SJSA1 (cell line): ENCODE measurements at places on chromosomes 5 and 9. TPM values are rescaled to one million over a fixed set of nuclear protein-coding genes. Genes with fewer than 3 reads are reported as not detected.

The MYOT gene
- total RNA-seq = not detected in 2 replicates

The GLRA1 gene
- total RNA-seq = not detected in 2 replicates

The C5orf63 gene
- total RNA-seq = 0.03 and 1.9 TPM in 2 replicates

The TENT4A gene
- 17.8 and 24.6 TPM in 2 replicates for total RNA-seq

The CARTPT gene
- total RNA-seq = not detected in 2 replicates

The NME5 gene
- not detected in 2 replicates for total RNA-seq

The CBY3 gene
- not detected in 2 replicates for total RNA-seq

The SLC6A18 gene
- total RNA-seq = not detected in 2 replicates

The PCDHA12 gene
- total RNA-seq = not detected in 2 replicates

The HACD4 gene
- total RNA-seq = 2.6 and 5.2 TPM in 2 replicates

The RUFY1 gene
- total RNA-seq = 38.4 and 41.9 TPM in 2 replicates

The LMNB1 gene
- total RNA-seq = 241 and 268 TPM in 2 replicates

The HMCN2 gene
- total RNA-seq = 1.2 and 1.9 TPM in 2 replicates

The AQP7 gene
- total RNA-seq = not detected in 2 replicates

The PCDHGC3 gene
- 45.5 and 57.8 TPM in 2 replicates for total RNA-seq

The PLEKHG4B gene
- total RNA-seq = 0.03 and 0.34 TPM in 2 replicates

The CCDC183 gene
- 0.16 TPM in 1 of 2 replicates, not detected in the other for total RNA-seq

The SPEF2 gene
- not detected in 2 replicates for total RNA-seq

The MEIKIN gene
- total RNA-seq = not detected in 2 replicates

The CDKN2B-AS1 gene
- 2.6 and 7.5 TPM in 2 replicates for total RNA-seq

DNA sequence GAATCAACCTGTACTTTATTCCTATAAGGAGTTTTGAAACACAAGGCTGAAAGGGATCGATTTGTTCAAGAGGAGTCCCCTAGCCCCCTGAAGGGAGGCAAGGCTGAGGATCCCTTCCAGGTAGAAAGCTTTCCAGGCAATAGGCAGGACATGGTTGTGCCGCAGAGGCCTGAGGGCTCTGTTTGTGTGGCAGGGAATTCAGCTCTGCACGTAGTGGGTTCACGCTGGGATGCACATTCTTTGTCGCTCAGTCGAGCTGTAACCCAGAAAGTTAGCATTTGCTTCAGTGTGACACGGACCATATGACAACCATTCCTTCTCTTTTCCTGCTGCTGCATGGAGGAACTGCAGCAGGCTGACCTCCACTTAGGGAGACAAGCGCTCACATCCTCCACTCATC, 65.6 kb upstream of the TRIO start:
- DNase-seq = no peak

GRCh38 chr5:135372654-135373381, 26.2 kb downstream of the MACROH2A1 start:
- no peak for DNase-seq

DNA sequence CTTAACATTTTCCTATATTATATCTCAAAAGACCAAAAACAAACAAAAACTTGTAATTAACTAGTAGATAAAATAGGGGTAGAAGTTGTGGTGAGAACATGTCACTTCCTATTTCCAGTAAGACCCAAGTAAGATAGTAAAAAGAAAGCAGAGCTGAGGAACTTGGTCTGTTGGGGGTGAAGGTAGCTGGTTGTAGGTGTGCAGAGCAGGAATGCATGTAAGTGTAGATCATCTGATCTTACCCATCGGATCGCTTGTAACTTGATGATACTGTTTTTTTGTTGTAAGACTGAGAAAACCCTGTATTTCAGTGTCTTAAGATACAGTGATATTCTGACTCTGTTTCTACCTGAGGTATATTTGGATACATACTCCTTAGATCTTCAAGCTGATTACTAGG, 5.7 kb downstream of the SRP19 start:
- DNase-seq = no peak

DNA sequence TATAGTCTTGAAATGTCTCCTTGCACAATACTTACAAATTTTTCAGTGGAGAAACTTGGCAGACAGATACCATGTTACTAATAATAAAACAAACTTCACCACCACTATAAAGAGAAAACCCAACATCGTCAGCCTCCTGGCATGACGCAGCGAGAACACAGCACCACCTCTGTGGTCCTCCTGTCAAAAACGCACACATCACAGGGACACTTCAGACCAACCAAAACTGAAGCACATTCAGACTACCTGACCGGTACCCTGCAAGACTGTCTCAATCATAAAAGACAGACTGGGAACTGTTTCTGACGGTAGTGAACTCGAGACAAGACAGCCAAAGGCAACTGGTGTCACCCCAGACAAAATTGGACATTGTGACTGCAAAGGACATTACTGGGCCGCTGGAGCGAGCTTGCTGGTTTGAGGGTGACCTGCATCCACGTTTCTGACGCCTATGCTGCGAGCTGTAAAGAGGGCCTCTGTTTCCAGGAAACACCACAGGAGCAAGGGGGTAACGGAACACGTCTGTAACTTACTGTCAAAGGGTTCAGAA, 34.4 kb downstream of the NSUN2 start:
- peak; percentile 31 for DNase-seq

- DNase-seq = no peak
Measured at GRCh38 chr9:94533155-94533554, 21.7 kb upstream of the PCAT7 start.

DNA sequence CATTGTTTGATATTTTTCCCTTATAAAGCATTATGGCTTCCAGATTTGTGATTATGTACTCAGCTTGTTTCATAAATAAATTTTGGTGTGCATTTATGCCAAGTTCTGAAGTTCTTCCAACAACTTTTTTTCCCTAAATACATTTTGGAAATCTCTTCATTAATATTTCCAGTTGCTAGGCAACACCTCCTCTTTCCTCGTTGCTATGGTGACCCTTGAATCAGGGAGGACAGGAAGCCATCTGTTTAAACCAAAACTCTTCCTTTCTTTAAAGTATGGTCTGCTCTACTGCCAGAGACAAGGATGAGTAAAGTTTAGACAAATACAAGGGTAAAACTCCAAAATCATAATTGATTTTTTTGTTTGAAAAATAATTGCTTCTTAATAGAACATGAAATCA, 779.3 kb downstream of the CDH9 start:
- no peak for DNase-seq

GRCh38 chr5:64637144-64637543, 53.2 kb upstream of the SHISAL2B start:
- no peak for DNase-seq

- no peak for DNase-seq
Measured at GRCh38 chr9:131625508-131625787, 80.1 kb downstream of the PRRT1B start.

DNA sequence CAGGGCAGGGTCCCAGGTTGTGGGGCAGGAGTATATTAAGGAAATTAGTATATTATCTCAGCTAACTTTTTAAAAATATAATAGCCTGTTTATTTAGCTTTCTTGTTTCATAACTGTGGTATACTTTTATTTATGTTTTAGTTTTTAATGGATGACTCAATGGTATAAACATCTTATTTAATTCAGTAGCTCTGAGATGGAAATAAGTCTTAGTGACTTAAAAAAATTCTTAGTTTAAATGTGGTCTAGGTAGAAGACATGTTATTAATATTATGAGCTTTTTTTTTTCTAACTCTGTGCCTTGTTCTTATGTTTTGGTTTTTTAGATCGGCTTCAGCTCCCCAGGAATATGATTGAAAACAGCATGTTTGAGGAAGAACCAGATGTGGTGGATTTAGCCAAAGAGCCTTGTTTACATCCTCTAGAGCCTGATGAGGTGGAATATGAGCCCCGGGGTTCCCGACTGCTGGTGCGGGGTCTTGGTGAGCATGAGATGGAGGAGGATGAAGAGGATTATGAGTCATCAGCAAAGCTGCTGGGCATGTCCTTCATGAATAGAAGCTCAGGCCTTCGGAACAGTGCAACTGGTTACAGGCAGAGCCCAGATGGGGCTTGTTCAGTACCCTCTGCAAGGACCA, 43.1 kb downstream of the LNPEP start:
- peak; percentile 50 for DNase-seq

DNA sequence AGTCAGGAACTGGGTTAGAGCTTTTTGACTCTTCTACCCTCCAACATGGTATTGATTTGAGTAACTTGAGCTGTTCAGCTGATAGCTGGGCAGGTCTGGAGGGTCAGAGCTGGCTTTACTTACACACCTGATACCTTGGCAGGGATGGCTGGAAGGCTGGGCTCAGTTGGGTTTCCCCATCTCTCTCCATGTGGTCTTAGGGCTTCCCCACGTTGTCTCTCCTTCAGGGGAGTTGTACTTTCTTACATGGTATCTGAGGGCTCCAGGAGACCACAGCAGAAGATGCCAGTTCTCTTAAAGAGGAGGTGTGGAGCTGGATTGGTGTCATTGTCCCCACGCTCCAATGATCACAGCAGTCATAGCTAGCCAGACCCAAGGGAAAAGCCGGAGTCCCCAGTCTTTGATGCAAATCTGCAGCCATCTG, 25.6 kb downstream of the ISOC1 start:
- DNase-seq = no peak

DNA sequence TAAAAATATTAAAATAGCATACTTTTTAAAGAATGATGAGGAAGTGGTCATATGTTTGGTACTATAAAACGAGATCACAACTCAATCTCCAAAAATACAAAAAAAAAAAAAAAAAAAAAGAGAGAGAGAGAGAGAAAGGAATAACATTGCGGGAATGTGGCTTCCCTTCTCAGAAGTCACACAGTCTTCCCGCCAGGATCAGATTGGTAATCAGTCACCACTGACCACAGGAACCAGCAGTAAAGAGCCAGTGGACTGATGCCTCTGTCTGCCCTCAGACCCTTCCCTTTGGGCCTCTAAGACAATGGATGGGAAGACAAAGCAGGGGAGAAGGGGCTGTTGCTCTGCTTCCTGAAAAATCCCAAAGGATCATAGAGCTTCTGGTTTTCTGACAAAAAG, 104.9 kb downstream of the KLHL3 start:
- DNase-seq = no peak

GRCh38 chr5:96809921-96810320, 2.2 kb upstream of the ERAP1 start:
- no peak for DNase-seq

GRCh38 chr9:69940674-69941073, 103.0 kb upstream of the MAMDC2 start:
- no peak for DNase-seq

- no peak for DNase-seq
Measured at GRCh38 chr5:180601591-180602480, 10.5 kb upstream of the SCGB3A1 start.

DNA sequence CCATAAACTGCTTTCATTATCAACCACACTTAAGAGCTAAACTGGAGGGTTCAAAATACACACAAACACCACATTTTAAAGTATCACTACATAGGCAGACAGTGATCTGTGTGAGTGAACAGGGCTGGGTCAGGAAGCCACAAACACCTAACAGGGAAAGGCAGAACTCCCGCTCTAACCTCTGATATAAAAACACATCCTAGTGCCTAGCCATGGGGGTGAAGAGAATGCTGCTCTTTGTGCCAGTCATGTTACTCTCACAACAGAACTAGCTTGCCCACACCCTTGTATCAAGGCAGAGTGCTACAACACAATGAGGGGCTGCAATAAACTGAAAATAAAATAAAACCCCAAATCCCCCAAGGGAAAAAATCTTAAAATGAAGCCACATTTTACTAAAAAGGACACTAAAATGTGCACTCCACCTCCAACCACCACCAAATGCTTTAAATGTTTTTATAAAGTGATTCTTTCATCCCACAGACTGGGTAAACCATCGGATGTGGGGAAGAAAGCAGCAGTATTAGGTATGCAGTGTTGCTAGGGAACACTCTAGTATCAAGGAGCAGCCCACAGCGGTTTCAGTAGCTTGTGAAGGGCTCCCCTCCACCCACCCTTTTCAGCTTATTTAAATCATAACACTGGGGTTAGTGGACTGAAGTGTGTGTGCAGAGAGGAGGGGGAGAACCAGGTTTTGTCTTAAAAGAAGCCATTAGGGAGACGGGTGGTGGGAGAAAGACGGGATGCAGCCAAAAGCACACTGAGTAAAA, 64.5 kb downstream of the TMEM161B start:
- no peak for DNase-seq

GRCh38 chr9:112755675-112756074, 5.1 kb downstream of the SNX30 start:
- no peak for DNase-seq

DNA sequence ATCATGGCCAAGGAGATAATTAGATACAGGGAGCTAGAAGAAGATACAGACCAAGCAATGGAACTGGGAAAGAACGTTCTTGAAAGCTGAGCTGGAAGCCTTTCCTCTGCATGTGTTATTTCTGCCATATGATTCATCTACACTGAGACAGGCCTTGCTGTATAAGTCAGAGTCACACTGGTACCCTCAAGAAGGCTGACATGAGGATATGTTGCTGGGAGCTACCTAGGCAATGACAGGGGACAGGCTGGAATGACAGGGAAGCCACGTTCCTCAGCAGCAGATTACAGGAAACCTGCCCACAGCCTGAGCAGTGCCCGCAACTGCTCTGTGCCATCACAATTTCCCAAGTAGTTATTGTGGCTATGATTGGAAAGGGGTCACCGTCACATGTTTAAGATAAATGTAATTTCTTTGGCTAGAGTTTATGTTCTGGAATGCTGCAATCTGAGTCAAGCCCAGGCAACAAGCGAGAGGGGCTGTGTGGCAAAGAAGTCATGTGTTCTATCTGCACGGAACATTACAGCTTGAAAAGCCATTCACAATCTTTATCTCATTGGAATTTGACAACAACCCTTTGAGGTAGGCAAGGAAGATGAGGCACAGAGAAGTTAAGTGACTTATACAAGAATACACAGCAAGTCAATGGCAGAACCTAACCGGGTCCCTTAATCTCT, 108.2 kb downstream of the TTLL11 start:
- no peak for DNase-seq

DNA sequence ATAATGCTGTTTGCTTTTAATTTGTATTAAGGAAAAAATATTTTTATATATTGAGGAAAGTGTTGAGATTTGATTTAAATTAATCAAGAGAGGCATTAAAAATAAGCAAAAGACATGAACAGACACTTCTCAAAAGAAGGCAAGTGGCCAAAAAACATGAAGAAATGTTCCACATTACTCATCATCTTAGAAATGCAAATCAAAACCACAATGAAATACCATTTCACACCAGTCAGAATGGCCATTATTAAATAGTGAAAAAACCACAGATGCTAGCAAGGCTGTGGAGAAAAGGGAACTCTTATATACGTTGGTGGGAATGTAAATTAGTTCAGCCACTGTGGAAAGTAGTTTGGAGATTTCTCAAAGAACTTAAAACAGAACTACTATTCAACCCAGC, 45.9 kb downstream of the RANBP17 start:
- no peak for DNase-seq
